ENCODE measurements at places on chromosomes 2 and 18.

DNA sequence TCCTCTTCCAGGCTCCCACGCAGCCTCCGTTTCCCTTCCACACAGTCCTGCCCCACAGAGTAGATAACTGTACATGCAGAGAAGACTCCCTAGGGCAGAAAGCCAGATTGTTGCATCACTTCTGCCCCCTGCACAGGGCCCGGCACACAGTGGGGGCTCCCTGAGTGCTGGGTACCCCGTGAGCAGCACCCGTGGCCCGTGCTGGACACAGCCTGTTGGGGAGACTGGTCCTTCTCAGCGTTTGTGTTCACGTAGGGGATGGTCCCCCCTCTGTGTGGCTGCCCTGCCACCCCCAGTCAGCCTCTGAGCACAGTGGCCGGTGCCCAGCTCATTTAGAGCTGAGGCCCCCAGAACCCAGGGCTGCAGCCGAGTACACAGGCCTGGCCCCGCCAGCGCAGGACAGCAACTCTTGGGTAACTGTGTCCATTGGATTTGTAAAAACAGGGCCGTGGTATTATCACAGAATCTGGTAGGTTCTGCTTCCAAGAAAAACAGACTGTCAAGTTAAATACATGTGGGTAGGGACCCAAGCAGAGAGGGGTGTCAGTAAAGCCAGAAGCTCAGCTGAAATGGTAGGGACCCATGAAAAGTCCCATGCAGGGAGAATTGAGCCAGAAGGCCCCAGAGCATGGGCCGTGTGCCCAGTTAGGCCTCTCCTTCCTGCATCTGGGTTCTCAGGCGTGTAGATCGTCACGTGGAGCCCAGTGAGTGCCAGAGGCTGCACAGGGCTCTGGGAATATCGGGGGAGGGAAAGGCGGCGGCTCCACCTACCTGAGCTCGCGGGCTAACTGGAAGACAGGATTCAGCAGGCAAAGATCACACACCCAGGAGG is 257.3 kb downstream of the ATAD2B start:
- DNase-seq, result no peak

DNA sequence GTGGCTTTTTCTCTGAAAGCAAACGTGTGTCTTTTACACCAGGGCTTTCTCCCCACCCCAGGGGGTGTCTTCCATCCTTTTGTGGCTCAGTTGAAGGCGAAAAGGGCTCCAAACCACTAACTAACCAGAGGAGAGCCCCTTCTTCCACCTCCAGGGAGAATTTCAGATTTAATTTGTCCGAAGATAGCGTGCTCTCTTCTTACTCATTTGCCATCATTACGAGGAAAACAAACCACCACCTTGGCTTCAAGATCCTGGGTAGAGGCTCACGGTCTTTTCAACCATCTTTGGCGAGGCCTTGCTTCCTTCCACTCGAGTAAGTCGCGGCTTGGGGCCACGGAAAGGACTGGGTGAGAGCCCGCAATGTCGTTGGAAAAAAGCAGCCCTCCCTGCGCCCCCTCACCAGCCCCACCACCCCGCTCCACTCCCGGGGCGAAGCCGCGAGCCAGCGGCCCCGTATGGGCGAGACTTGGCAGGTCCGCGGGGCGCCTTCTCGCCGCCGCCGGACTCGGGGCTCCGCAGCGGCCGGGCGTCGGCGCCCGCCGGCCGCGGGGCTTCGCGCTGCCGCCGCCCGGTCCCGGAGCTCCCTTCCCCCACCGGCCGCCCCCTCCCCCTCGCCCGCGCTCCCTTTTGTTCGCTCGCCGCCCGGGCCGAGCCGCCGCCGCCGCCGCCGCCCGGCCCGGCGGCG is 1.7 kb upstream of the ZNF532 start:
- DNase-seq, result peak; percentile 53

DNA sequence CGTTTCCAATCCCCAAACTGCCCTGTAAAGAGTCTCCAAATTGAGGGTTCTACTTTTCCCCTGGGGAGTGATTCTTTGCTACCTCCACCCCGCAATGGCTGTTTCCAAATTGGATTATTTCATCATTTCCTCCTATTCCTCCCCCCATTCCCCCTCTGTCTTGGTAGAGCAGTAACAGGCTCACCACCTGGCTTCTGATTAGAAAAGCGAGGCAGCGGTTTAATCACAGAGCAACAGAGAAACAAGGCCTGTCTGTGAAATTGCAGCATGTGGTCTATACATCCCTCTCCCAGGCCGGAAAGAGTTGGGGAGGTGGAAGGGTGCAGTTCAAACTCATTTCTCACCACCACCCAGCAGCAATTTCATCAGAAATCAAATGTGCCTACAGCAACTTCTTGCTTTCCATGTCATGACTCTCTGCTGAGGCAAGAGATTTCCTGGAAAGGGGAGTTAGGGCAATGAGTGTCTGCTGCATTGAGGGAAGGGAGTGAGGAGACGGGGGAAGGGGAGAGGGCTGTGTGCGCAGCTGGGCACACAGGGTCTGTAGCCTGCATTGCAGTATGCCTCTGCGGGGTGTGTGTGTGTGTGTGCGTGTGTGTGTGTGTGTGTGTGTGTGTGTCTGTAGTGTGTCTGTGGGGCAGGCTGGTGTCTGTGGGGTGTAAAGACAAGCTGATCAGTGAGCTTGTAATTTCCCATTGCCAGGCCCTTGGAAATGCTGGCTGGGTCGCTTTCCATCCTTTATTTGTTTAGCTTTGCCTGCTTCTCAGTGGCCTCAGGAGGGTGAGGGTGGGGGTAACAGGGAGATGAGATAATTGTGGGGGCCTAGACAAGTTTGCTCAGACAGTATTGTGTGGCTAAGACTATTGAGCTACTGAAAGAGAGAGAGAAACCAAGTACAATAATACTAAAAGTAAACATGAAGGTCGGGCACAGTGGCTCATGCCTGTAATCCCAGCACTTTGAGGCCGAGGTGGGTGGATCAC is 13.5 kb upstream of the IGFBP2 start:
- DNase-seq, result peak; percentile 95

GRCh38 chr2:111946294-111947114 is 48.1 kb downstream of the MERTK start:
- DNase-seq, result no peak
